ENCODE measurements at places on chromosomes 3 and 15.
A peak's percentile ranks its signal among the peaks of the same experiment; 100 is the strongest.

DNA sequence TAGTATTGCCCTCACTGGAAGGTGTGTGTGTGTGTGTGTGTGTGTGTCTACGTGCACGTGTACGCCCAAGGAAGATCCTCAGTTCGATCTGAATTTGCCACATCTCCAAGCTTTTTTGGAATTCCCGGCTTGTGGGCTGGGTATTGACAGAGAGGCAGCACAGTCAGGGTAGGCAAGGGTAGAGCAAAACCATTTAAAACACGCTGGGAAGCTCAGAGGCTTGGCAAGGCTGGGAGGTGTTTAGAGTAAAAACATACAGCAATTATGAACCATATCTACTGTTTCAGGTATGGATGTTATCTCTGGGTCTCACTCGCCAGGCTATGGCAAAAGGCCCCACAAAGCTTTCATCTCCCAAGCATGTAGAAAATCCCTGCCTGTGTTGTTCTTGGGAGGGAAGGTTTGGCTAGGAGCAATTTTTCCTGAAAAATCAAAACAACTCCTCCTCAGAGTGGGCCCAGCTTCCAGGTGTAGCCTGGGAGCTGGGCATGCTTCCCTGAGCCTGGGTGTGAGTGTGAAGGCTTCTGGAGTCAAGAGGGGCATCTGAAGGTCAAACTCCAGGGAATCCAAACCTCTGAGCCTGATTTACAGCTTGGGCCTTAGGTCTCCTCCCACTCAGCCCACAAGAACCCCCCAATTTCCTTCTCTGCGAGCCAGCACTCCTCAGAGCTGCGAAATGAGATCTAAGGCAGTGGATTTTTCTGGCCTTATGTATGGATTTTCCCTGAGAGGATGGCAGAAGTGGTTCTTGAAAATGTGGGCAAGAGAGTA is 244.8 kb upstream of the TPRG1 start:
- no peak for DNase-seq

- no peak for DNase-seq
Measured at GRCh38 chr3:154015307-154015706, 105.9 kb upstream of the ARHGEF26 start.

- no peak for DNase-seq
Measured at GRCh38 chr15:39720621-39721611, 61.7 kb downstream of the FSIP1 start.

DNA sequence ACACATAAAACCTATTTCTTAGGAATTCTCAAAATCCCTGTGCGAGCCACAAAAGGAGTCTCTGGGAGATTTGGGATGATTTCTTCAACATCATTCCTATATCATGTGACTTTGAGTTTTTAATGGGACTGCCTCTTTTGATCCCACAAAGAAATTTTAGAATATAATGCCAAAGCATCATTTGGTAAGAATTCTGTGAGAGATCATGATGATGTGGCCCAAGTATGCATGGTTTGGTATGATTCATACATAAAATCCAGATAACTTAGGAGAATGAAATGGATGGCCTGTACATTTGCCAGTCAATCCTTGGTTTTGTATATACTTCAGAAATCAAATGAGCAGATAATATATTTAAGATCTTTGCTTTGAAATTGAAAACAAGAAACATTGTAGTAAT is 61.3 kb downstream of the UBE2E2 start:
- DNase-seq, result no peak

DNA sequence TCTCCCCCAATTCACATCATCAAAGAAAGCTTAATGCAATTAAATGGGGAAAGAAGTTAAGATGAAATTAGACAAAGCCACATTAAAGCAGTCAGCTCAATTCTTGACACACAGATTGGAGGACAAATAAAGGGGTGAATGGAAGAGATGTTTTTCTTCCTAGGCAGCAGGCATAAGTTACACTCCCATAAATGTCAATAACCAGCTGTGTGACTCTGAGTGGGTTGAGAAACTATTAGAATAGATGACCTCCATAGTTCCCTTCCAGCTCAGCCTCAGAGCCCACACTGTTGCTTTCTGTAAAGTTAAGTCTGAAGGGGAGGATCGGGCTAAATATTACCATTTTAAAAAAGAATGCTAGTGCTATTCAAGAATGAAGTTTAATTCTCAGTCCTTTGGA is 71.0 kb downstream of the THBS1 start:
- no peak for DNase-seq

- DNase-seq, result no peak
Measured at GRCh38 chr3:139450159-139450558, 26.2 kb downstream of the RBP2 start.

GRCh38 chr3:156273111-156273694 is 152.8 kb downstream of the KCNAB1 start:
- DNase-seq, result no peak

- peak; percentile 17 for DNase-seq
Measured at GRCh38 chr15:45276831-45277230, 24.8 kb downstream of the SLC28A2 start.

GRCh38 chr15:80703965-80704364 is 8.9 kb downstream of the ABHD17C start:
- DNase-seq, result no peak

DNA sequence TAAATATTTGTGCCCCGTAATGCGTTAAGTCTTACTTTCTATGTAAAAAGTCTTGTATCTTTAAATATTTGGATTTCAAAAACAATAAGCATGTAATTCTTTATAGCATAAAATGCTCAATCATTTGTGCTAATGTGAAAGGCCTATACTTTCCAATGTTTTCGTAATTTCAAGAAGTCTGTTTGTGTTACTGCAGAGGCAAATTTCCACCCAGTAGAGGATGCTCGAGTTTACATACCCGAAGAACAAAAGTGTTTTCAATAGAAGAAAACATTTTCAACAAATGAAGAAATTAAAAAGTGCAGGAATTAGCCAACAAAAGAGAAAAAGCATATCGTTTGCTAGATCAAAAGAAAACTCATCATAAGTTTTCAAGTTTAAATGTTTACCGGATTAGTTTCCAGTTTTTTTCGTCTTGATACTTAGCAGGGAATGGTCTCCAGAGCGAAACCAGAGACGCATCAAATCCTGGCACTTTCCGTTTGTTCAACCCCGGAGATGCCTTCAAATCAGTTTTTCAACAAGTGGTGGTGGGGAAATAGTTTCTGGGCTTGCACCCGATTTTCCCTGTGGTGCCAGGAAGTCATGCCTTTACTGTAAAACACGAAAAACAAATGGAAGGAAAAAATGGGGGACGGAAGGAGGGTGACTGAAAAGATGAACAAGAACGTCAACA is 1.0 kb downstream of the CGGBP1 start:
- DNase-seq, result no peak

GRCh38 chr3:99843590-99844258 is 26.1 kb downstream of the CMSS1 start:
- DNase-seq, result no peak

DNA sequence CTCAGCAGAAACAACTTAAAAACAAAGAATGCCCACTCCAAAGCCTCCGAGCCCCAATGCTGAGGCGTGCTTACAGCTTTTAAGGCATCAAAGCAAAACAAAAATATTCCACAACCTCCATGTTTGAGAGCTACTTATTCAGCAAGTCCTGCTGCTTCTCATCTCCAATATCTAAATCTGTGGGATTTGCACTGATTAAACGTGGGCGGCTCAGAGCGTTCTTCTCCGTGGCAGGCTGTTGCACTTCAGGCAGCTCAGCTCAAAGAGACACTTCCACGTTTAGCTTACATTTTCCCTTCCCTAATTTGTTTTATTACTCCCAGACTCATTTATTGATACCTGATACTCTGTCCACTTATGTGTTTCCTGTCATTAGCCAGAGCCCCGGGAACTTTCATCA is 282.6 kb upstream of the MCTP2 start:
- peak; percentile 22 for DNase-seq

- no peak for DNase-seq
Measured at GRCh38 chr3:195043607-195044339, 227.2 kb downstream of the XXYLT1 start.

All from NCI-H1930 (cell line).